ENCODE measurements at places on chromosomes 12 and 14.

DNA sequence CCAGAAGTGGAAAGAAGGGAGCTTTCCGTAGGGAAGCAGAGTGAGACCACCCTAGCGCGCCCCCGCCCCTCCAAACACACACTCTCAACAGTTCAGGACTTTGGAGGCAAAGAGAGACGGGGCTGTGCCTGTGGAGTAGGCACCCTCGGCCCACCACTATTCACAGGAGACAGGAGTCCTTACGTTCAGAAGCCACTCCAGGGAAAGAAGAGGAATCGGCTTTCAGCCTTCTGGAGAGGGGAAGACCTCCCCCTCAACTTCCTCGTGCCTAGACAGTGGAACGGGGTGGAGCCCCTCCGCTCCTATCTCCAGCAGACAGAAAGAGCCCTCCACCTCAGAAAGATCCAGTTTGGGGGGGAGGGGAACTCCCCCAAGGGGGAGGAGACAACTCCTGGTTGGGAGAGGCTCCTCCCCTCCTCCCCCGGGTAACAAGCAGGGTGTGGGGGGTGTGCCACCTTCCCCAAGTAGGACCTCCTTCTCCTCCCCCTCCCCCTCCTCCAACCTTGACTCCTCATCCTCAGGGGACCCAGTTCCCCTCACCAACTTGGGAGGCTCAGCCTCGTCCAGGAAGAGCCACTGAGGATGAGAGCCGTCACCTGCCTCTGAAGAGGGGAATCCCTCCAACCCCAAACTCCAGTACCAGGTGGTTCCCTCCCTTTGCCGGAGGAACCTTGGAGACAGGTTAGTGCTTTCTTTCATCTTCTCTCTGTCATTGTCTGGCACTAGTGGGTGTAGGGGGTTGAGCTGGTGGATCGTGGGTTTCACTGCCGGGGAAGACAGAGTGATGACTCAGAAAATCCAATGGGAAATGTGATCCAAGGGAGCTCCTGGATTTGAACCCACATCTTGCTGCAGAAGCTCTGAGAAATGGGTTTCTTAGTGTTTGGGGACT is 883 bp downstream of the FOXJ2 start:
- DNase-seq: no peak

DNA sequence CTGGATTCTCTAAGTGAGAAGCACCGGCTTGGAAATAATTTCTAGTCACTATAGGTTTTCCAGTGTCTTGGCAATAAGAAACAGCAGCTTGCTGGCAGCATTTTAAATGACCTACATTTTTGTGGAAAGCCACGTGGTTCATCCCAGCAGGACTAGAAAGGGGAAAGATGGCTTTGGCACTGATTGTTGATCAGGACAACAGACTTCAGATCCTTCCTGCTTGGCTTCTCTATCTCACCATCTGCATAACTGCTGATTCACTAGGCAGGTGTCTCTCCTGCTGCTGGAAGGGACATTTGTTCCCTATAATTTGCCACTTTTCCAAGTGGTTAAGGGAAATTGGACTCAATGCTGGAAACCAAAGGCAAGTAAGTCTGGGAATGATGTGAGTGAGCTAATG is 131.0 kb downstream of the TTC8 start:
- no peak for DNase-seq

DNA sequence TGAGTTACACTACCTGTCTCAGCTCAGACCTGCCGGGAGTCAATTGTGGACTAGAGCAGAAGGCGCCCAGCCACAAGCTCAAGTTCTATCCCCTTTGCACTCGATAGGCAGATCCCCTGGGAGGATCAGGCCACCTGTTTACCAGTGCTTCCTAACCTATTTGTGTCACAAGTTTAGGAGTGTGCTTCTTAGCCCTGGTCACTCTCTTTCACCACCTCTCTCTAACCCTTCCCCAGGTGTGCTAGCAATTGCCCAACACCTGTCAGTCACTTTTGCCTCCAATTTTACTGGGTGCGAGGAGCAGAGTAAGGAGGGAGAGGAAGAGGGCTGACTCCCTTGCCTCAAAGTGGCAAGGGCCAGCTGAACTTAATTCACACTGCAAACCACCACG is 745 bp upstream of the NAA30 start:
- no peak for DNase-seq

DNA sequence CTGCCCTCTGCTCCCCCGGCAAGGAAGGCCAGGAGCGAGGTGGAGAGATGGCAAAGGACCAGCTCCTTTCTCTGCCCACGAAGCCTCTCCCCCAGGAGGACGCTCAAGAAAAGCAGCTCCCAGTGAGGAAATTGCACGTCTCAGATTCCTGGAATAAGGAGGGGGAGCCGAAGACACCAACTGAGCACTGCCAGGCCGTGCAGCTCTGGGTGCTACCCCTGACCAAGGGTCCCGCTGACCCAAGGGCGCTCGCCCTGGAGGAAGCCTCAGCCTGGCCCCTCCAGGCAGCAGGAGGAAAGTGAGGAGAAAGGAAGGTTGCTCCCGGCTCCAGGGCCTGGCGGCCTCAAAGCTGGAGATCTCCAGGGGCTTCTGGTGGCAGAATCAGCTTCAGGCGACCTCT is 174.1 kb upstream of the SFSWAP start:
- DNase-seq: no peak

All from fibroblast of skin of left biceps (primary cell).